ENCODE measurements at places on chromosomes 2 and 18. TPM values are rescaled to one million over a fixed set of nuclear protein-coding genes. Genes with fewer than 3 reads are reported as not detected.

- DNase-seq: no peak
These were observed 207.6 kb downstream of the L3MBTL4 start for GRCh38 chr18:6207116-6207515.

Gene CAVIN2
- total RNA-seq: not detected

DNA sequence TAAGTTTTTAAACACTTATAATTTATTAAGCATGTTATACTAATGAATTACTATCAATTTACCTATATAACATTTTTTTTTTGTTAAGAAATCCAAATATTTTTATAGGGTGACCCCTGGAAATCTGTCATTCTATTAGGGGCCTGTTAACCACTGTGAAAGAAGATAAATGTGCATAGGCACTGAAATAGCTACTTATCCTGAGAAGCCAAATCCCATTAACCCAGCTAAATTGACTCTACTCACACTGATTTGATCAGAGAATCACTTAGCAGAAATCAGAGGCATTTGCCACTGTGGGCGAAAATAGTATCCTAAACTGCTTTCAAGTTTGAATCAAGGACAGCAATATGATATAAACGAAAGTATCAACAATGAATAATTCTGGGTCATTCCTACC is 90.0 kb upstream of the GULP1 start:
- no peak for DNase-seq

Gene SMYD1
- total RNA-seq: not detected

DNA sequence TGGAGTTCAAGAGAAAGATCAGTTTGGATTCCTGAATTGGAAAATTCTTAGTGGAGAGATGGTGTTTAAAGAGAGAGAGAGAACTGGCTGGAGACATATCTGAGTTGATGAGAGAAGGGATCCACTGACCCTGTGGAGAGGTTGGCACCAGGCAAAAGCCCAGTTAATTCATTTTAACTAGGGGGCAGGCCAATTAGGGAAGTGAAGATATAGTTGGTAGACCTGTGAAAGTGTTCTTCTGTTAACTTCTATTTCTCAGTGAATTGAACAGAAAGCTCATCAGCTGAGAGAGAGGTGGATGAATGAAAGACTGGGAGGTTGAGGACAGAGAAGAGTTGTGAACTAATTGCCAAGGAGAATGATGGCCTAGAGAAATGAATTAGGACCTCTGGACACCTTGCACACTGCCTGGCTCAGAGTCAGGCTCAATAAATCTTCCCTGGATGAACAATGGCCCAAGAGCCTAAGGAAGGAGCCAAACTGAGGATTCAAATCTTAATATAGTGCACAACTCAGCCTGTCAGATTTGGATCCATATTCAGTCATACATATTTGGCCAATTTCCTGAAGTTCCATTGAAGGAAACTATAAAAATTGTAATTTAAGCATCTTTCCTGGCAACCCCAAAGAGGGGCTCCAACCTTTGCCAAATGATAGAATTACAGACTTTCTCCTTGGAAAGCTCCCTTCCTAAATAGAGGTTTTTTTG is 82.2 kb upstream of the RMDN2 start:
- no peak for DNase-seq

DNA sequence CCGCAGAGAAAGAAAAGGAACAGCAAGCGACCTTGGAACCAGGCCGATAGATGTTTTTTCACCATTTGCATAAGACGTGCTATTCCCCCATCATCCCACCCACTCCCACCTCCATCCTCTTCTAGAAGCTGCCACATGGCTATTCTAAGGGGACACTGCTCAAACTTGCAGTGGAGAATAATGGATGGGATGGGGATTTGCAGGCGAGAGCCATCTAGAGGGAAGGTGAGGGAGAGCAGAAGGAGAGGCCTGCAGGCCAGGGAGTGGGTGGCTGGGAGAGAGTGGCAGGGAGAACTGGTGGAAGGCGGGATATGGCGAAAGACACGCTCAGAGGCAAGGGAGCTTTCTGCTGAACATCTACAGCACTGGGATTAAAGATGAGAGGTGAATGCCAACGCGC is 84.9 kb downstream of the MAPK4 start:
- no peak for DNase-seq

Gene RNF152
- not detected for total RNA-seq

DNA sequence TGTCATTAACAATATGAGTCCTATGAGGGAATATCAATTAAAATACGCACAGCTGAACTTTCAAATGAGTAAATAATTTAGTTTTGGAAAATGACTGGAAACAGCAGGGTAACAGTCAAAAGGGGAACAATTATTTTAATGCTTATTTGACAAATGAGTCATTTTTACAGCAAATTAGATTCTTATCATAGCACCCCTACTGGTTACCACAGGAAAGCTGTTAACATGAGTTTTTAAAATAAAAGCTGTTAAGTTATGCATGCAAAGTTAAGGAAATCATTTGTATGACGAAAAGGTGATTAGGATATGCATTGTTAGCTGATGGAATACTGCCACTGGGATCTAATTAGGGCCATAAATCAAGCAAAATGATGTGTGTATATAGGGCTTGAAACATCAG is 435.1 kb upstream of the MEIS1 start:
- DNase-seq: no peak

DNA sequence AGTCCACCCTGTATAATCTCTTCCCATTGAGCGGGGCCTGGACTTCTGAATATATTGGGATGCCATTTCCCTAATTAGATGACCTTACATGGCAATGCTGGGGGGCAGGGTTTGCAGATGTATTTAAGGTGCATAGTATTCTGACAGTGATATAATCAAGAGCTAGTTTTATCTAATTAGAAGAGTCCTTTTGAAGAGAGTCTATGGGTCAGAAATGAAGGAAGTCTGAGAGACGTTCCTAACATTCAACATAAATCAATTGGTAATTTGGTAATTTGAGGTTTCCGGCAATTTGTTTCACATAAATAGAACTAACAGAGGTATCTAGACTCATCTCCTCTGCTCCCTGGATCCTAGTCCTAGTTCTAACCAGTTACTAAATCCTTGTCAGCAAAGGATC is 25.7 kb upstream of the UXS1 start:
- DNase-seq: no peak

DNA sequence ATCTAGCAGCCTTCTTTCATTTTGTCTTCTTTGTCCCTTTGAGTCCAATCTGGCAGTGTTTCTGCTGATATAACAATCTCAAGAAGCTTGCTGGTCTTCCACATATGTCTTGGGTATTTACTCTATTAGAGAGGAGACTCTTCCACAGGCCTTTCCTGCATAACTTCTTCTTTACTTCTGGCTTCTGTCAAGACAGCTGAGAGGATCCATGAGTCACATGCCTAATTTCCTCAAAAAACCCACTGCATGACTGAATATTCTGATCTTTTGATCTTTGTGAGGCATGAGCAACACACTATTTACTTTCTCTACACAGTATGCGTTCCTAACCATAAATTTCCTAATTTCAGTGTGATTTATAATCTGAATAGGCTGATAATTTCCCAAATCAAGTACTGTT is 5.1 kb upstream of the DCC start:
- no peak for DNase-seq

Gene MARCO
- total RNA-seq: not detected

All from OCI-LY7 (cell line).